ENCODE measurements at places on chromosomes 5 and 9.
A peak's percentile ranks its signal among the peaks of the same experiment; 100 is the strongest.

GRCh38 chr5:25713259-25713658, 1068.5 kb upstream of the CDH10 start:
- no peak for DNase-seq

GRCh38 chr9:304519-305185, 90.0 kb downstream of the DOCK8 start:
- DNase-seq, result no peak

- no peak for DNase-seq
Measured at GRCh38 chr5:157159209-157159751, 6.8 kb downstream of the GARIN3 start.

DNA sequence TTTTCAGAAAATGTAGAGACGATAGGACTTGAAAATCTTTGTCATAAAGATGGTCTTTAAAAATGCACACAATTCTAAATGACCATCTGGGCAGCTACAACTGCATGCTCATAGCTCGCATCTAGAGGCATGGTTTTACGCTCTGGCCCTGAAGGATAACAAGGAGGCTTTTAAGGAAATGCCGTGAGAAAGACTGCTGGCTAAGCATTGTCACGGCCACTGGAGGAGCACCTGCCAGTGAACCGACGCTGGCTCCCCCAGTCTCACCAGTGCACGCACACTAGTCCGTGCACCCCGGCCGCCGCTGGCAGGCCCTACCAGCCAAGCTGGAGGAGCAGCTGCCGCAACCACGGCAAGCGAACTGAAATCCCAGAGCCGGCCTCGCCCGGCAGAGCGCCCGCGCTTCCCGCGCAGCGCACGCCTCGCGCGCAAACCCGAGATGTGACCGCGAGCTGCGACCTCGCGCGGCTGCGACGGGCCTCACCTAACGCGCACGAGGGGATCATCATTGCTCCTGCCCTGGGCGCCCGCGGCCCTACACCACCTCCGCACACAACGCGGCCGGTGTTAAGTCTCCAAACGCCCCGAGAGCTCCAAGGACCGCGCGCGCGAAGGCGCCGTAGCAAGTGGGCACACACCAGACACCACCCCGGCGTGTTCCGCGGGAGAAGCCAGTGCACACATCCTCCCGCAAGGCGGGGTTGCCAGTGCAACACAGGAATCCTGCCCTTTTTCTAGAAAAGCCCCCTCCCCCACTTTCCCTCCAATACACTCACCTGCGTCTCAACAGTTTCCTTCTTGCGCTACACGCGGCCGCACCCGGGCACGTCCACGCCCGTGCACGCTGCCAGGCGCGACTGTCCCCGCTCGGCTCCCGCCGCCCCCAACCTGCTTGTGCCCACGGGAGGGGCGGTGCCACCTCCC, 5.3 kb downstream of the ELAVL2 start:
- no peak for DNase-seq

- peak; percentile 80 for DNase-seq
Measured at GRCh38 chr5:76404223-76405211, 1.4 kb downstream of the IQGAP2 start.

DNA sequence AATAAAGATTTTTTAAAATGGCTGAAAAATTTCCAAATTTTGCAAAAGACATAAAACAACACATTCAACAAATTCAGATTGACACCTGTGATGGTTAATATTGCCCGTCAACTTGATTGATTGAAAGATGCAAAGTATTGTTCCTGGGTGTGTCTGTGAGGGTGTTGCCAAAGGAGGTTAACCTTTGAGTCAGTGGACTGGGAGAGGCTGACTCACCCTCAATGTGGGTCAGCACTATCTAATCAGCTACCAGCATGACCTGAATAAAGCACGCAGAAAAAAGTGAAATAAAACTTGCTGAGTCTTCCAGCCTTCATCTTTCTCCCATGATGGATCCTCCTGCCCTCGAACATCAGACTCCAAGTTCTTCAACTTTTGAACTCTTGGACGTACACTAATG, 868.0 kb upstream of the CTNND2 start:
- DNase-seq, result no peak

GRCh38 chr5:343461-344401, 22.2 kb downstream of the AHRR start:
- DNase-seq, result peak; percentile 57

GRCh38 chr5:138911441-138911840, 36.3 kb upstream of the LRRTM2 start:
- DNase-seq, result no peak

GRCh38 chr5:144275329-144275728, 104.7 kb downstream of the KCTD16 start:
- DNase-seq, result no peak

- no peak for DNase-seq
Measured at GRCh38 chr9:25936031-25936430, 257.8 kb upstream of the TUSC1 start.

- no peak for DNase-seq
Measured at GRCh38 chr9:99451112-99451606, 229.1 kb downstream of the SEC61B start.

DNA sequence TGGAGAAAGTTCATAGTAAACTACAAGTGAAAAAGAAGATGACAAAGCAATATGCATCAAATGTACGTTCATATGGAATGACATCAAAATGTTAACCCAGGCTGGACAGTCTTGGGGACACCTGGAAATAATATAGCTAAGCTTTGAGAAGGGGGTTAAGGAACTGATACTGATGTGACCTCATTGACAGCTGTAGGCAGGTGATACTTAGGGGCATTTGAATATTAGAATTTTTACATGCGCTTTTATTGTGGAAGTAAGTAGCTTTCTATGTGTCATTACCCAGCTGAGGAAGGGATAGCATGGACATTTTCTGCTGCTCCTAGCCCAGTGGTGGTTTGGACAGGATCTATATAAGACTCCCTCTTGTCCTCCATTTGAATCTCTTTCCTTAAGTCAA, 299.7 kb downstream of the CWC27 start:
- DNase-seq, result no peak

DNA sequence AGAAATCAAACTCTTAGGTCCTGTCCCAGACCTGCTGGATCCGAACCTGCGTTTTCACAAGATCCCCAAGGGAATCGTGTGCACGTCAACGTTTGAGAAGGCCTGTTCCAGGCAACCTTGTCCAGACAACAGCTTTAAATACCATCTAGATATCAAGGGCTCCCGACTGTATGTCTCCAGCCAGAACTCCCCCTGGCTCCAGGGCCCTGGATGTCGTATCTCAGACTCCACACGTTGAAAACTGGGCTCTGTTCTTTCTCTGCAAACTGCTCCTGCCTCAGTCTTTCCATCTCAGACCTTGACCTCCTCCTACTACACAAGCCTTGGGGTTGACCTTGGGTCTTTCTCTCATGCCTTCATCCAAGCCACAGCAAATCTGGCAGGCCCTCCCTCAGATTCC, 5.8 kb upstream of the ENG start:
- no peak for DNase-seq

- no peak for DNase-seq
Measured at GRCh38 chr5:74490814-74491213, 149.7 kb downstream of the ENC1 start.

- DNase-seq, result no peak
Measured at GRCh38 chr5:27491047-27491446, 452.7 kb upstream of the CDH9 start.

GRCh38 chr5:132046880-132047299, 13.6 kb upstream of the IL3 start:
- no peak for DNase-seq

DNA sequence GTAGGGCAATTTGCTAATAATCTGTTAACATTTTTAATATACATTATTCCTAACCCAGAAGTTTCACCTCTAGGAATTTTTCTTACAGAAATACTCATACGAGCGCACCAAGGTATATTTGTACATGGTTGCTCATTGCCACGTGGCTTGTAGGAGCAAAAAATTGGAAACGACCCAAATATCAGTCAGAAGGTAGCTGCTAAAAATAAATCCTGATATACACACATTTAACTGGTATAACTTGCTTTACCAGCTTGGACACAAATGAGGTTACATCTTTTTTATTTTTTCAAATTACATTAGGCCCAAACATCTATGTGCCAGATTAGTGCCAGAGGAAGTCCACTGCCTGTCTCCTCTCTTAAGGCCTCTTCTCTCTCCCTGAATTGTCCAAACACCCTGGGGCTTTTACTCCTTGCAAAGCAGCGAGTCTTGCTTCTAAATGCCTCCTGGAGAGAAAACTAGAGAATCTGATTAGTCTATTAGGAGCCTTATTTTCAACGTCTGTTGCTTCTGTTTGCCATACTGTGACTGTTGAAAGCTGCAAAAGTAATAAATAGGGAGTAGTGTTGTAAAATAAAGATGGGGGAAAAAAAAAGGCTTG, 92.0 kb upstream of the SSBP2 start:
- DNase-seq, result no peak

DNA sequence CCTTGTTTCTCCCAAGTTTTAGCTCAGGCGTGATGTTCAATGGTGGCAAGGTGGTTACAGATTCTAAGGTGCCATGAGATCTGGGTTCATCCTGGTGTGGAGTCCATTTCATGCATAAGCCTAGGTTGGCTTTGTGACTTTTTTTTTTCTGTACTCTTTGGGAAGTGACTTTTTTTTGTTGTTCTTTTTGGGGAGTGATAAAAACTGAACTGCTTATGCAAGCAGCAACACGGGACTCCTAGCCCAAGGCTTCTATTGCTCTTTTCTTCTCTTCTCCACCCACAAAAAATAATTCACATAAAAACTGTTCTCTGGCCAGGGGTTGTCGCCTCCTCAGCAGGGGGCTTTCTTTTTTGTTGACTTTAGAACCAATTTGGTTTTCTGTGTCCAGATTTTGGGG, 15.4 kb downstream of the STC2 start:
- DNase-seq, result no peak

DNA sequence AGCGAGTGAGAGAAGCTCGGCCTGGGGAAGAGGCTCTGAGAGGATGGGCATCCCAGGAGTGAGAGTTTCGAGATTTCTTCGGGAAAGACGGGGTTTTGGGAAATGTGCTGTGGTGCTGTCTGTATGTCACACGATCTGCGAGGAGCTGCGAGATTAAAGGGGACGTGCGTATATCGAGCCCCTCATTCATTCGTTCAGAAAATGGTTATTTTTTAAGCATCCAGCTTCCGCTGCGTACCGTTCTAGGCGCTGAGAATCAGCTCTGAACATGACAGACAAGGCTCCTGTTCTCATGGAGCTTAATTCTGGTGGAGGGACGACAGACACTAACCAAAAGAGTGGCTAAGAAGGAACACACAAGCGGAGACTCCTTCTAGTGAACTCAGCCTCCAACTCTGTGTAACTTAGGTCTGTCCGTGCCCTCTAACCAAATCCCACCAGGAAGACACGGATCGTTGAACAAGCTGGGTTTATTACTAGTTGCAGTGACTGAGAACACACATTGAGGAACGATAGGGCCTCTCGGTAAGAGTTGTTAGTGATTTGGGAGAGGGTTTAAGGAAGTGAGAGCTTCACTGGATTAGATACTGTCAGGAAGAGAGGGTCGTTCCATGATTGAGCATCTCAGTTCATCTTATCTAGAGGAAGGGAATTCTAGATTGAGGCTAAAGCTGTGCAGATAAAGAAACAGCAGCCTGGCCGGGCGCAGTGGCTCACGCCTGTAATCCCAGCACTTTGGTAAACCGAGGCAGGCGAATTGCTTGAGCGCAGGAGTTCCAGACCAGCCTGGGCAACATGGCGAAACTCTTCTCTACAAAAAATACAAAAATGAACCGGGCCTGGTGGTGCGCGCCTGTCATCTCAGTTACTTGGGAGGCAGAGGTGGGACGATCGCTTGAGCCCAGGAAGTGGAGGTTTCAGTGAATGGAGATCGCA, 1.0 kb upstream of the FBXW11 start:
- peak; percentile 39 for DNase-seq

GRCh38 chr5:95884017-95884325, 61.4 kb upstream of the GLRX start:
- no peak for DNase-seq

DNA sequence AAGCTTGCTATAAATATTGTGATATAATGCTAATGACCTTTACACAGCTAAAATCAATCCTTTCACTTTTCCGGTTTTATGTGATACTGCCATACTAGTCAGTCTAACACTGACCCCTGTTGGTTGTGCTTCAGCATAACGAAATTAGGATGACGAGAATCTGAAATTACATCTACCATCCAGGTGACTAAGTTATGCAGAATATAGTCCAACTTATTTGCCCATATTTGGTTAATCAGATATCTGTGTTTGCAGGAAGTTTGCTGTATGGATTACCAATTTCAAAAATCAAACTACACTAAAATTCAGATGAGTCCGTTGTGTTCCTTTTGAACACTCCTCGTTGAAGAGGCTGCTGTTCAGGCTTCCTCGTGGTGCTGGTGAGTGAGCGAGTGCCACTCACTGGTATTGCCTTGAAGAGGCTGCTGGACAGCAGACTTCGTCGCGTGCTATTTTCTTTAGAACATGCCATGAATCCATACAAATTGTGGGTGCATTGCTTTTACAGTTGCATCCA, 32.5 kb downstream of the TENT4A start:
- no peak for DNase-seq

GRCh38 chr5:158910782-158911692, 188.7 kb downstream of the EBF1 start:
- DNase-seq, result no peak

DNA sequence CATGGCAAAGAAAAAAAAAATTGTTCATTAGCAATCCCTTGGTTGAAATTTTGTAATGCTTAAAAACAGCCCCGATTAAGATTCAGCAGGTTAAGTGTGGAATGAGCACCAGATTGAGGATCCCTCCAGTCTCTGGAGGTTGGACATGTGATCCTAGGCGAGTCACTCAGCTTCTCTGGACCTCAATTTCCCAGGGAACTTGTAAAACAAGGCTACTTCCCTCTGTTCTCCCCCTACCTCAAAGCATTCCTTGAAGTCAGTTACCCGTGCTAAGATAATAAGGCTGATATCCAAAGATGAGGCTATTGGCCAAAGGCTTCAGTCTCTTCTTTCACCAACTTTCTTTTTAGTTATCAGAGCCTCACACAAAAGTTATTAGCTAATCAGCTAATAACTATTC, 2.9 kb downstream of the KLHL3 start:
- no peak for DNase-seq

DNA sequence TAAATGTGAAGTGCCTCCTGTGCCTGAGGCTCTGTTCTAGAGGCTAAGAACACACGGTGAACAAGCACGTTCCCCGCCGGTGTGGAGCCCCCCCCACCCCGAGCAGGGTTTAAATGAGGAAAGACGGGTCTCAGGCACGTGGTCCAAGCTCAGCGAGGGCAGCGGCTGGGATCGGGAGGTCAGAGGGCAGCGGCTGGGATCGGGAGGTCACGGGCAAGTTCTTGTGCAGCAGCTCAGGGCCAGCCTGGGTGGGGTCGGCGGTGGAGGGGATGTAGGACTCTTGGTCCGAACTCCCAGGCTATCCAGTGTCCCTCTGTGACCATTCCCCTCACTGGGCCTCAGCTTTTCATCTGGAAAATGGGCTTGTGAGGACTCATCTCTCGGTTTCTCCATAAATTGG, 2.7 kb upstream of the GBGT1 start:
- no peak for DNase-seq

DNA sequence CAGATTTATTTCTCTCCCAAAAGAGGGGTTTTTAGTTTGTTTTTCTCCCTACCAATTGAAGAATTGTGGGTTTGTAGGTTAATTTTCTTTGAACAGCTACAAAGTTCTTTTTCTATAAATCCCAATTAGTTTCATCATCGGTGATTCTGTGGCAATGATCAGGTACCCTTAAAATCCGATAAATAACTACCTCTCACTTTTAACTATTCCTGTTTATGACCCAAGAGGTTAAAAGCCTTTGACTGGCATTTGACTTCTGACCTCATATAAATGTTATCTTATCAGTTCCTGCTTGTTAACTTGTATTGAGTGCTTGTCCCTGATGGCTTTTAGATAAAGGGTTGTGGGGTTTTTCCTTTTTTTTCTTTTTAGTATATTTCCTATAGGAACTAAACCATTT, 124.4 kb upstream of the TMEM161B start:
- no peak for DNase-seq

- no peak for DNase-seq
Measured at GRCh38 chr9:96379461-96379860, 4.0 kb downstream of the SLC35D2 start.

All from activated CD4-positive, alpha-beta T cell treated with anti-CD3 and anti-CD28 coated beads, Interleukin-2, amount 50 U/mL, for 48 hours (primary cell).